ENCODE measurements at places on chromosomes 16 and 17.

DNA sequence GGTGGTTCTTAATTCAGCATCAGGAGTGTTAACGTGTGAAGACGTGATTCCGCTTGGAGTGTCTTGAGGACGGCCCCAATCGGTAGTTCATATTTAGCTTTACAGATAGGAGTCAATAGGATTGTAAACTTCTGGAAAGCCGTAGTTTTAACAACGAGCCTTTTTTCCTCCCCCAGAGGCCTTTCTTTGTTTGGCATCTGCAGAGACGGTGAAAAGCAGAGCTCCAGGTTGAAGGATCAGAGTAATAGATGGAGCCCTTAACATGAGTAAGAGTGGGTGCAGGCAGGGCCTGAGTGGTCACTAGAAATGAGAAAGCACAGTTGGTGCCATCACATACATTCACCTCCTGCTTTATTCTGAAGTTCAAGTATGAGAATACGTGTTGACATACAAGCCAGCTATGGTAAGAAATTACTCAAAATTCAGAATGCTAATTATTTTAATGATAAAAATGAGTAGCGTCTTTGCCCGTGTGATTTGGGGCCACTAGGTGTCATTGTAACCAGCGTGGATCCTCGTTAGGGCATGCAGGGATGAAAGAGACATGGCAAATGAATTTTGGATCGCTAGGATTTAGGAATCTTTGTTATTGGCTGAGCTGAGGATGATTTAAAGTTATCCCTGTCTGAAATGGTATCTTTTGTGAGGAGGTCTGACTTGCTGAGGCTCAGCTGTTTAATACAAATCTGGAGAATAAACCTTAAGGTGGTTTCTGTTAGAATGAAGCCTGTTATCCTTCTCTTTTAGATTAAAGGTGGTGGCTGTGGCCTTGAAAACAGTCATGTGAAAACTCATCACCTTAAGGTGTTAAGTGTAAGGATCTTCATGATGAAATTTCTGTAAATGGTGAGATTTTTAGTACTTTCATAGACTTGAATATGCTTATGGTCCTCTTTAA is 18.6 kb downstream of the PRCD start:
- no peak for DNase-seq

- DNase-seq = no peak
These were observed 77.6 kb upstream of the HLF start for GRCh38 chr17:55186937-55187770.

DNA sequence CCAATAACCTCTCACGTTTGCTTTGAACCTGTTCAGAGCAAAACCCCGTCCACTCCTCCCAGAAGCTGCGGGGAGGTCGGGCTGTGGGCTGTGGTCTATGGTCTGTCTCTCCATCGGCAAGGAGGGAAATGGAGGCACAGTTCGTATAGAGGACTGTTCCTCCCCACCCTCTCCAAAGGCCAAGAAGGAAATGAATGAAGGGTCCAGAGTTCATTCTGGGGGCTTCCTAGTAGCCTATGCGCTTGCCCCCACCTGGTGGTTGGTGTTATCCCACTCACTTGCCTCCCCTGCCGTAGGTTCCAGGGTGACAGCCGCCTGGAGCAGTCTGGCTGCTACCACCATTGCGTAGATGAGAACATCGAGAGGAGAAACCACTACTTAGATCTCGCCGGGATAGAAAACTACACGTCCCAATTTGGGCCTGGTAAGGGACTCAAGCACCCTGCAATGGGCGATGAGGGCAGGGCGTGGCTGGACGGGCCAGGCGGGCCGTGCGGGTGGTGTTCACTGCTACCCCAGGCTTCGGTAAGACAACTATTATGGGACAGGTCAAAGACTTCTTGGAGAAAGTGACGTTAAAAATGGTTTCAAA is 49.0 kb downstream of the SNX20 start:
- DNase-seq = no peak

DNA sequence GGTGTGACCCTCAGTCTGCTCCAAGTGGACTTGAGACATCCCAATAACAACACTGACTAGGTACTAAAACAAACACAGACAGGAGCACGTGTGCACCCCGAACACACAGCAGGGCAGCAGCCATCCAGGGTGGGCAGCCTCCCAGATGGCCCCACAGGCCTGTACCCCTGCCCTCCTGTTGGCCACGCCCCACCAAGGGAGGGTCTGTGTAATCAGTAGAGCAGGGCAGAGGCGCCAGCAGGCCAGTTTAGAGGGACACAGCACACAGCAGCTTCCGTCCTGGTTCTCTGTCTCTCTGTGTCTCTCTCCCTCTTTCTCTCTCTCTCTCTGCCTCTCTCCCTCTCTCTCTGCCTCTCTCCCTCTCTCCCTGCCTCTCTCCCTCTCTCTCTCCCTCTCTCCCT is 21.4 kb downstream of the ACTG1 start:
- no peak for DNase-seq

GRCh38 chr16:50390371-50390771 is 21.6 kb upstream of the BRD7 start:
- no peak for DNase-seq

DNA sequence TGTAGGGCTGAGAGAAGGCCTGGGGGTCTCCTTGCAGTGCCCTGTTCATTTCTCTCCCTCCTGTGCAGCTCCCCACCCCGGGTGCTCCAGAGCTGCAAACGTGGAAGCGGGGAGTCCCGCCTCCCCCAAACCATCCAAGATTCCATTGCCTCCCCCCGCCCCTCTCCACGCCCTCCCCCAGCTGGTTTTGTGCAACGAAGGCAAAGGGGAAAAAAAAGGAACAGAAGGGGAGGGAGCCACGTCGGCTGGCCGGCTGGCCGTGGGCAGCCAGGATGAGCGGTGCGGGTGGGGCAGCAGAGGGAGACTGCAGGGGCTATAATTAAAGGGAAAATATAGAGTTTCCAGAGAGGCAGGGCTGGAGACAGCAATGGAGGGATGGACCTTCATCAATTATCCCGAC is 1.7 kb upstream of the COL1A1 start:
- DNase-seq = no peak

DNA sequence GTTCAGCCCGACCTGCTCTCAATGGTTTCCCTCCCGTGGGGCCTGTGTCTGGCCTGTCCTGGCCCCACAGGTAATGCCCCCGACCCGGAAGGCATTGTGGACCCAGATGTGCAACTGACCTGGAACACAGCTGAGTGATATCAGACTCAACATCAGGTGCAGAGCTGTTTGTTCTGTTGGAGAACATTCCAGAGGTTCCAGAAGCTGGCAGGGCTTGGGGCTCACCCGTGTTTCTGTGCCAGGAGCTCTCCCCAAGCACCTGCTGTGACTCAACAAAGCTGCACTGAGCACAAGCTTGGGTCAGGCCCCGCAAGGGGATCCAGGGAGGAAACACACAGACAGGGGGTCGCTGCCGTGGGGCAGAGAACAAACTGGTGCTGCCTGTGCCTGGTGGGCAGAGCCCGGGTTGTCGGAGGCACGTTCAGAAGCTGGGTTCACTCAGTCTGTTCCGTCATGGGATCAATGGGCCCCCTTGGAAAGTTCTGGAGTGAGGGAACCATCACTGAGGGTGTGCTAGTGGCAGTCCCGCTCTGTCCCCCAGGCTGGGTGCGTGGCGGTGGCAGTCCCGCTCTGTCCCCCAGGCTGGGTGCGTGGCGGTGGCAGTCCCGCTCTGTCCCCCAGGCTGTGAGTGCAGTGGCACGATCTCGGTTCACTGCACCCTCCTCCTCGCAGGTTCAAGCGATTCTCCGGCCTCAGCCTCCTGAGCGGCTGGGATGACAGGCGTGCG is 22.1 kb downstream of the HS3ST6 start:
- DNase-seq = no peak
